ENCODE measurements at places on chromosomes 7 and 10.

GRCh38 chr10:71221586-71222202, 9.3 kb downstream of the UNC5B start:
- DNase-seq = no peak

GRCh38 chr7:144777005-144777839, 58.6 kb downstream of the TPK1 start:
- no peak for DNase-seq

GRCh38 chr10:91798649-91799611, 704 bp downstream of the TNKS2 start:
- no peak for DNase-seq

DNA sequence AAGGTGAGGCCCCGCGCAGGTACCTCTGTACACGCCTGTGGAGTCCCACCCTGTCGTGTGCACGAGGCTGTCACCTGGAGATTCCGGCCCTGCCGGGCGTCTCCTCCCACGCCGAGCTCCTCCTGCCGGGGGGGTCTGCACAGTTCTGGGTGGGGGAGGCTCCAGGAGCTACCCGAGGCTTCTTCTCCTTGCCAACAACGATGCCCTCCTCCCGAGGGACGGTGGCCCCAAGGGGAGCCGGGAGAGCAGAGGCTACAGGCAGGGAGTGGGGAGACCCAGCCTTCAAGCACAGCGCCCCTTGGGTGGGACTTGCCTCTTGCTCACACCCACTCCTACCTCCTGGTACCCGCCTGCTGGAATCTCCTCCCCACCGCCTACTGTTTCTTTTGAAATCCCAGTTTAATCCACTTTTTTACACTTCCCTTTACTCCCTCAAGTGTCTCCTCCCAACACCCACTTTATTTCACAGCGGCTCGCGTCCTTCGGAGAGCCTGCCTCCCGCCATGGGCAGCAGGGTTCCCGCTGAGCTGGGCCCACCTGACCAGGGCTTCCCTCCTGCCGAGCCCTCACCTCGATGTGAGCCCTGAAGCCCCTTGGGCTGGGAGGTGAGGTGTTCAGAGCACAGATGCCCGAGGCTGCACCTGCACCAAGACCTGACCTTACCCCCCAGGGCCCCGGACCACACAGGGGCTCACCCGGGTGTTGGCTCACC, 338.1 kb downstream of the DNAJB6 start:
- no peak for DNase-seq

- DNase-seq = no peak
These were observed 882 bp downstream of the ZNF282 start for GRCh38 chr7:149196151-149196704.

- DNase-seq = no peak
These were observed 29.1 kb upstream of the NRBF2 start for GRCh38 chr10:63103971-63104409.

GRCh38 chr7:101918426-101918825, 101.0 kb downstream of the CUX1 start:
- no peak for DNase-seq

DNA sequence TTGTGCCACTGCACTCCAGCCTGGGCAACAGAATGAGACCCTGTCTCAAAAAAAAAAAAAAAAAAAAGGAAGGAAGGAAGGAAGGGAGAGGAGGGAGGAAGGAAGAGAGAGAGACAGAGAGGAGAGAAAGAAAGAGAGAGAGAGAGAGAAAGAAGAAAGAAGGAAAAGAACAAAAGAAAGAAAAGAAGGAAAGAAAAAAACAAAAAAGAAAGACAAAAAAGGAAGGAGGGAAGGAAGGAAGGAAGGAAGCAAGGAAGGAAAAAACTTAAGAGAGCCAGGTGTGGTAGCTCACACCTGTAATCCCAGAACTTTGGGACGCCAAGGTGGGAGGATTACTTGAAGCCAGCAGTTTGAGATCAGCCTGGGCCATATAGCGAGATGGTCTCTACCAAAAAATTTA, 731 bp upstream of the SPACDR start:
- no peak for DNase-seq

DNA sequence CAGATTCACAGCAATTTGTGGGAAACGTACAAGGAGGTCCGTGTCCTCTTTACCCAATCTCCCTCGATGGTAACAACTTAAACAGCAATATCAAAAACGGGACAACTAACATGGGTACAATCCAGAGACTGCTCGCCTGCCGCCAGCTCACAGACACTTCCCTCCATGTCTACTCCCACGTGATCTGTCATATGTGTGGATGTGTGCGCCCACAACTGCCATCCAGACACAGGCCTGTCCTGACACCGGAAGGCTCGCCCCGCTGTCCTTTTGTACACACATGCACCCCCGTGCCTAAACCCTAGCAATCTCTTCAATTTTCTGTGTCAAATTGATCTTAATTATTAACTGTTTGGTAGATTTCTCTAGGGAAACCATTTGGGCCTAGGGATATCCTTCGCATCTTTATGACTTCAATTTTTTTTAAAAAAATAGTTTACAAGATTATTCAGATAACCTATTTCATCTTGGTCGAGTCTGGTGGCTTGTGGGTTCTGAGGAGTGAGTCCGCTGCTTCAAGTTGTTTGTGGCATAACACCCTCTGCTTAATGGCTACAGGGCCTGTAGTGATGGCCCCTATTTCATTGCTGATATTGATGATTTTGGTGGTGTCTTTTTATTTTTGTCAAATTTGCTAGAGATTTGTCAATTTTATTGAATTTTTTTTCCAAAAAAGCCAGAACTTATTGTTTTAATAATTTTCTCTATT, 260.6 kb downstream of the MAD1L1 start:
- no peak for DNase-seq

- DNase-seq = no peak
These were observed 220.4 kb upstream of the PTN start for GRCh38 chr7:137563981-137564380.

DNA sequence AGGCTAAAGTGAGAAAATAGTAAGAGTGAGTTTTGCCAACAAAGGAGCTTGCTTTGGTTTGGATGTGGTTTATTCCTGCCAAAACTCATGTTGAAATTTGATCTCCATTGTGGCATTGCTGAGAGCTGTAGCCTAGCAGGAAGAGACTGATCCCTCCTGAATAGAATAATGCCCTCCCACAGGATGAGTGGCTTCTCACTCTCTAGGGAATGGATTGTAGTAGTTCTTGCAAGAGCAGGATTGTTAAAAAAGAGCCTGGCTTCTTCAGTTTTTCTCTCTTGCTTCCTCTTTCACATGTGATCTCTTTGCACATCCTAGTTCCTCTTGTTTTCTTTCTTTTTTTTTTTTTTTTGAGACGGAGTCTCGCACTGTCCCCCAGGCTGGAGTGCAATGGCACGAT, 34.4 kb downstream of the ASAH2 start:
- peak; percentile 13 for DNase-seq

DNA sequence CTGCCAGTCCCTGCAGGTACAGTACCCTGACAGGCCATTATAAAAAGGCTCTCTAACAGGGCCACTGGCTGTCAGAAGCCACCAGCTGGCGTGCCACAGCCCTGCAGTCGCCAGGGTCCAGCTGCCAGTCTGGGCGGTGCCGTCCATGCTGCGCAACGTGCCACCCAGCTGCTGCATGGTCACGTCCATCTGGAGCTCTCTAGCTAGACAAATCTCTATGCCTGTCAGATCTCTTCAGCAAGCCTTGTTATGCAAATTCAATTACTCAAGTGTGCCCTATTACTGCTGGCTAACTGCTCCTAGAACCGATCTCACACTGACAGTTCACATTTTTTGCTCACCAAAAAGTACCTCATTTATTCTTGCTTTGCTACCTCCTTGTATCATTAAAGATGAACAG, 75.9 kb downstream of the HIBADH start:
- no peak for DNase-seq

- no peak for DNase-seq
These were observed 1.0 kb upstream of the LRRTM3 start for GRCh38 chr10:66924674-66925345.

- DNase-seq = no peak
These were observed 17.7 kb downstream of the CPA5 start for GRCh38 chr7:130362251-130362816.

DNA sequence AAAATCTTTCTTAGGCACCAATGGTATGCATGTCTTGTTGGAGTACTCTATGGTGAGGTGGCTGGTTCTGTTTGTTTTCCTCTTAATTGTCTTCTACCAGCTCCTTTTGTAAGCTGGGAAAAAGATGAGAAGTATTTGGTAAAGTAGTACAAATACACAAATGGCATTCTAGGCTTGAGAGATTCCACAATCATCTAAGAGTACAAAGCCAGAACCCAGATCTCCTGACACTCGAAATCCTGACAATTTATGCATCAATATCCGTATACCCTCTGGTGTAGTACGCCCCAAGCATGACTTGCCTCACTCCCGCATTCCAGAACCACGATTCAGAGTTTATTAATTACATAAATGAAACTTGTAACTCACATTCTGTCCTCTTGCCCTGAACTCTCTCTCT, 43.5 kb downstream of the CDCA7L start:
- peak; percentile 28 for DNase-seq

GRCh38 chr7:12458520-12459131, 55.0 kb upstream of the VWDE start:
- DNase-seq = no peak

GRCh38 chr7:3371601-3372000, 70.5 kb downstream of the SDK1 start:
- DNase-seq = no peak

- peak; percentile 84 for DNase-seq
These were observed 190.4 kb downstream of the SKIDA1 start for GRCh38 chr10:21334891-21335696.

- DNase-seq = no peak
These were observed 67.2 kb downstream of the ATAD1 start for GRCh38 chr10:87750817-87751216.

DNA sequence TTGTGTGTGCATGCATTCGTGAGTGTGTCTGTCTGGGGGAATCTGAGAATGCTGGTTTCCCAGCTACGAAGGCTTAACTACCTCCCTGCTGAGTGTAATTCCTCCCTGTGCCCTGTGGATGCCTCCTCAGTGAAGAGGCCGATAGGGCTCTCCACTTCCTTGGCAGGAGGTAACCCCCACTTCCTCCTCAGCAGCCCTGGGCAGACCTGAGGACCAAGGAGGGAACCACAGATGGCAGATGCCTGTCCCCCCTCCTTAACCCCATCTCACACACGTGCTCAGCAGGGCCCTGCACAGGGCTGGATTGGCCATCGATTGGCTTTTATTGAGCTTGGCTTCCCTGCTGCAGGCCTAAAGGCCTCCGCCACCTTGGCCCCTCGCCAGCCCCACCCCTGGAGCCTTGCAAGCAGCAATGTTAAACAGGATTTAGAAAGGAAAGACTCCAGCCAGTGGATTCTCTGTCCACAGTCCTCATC, 45.6 kb upstream of the LRRC4 start:
- no peak for DNase-seq
